ENCODE measurements at places on chromosomes 12 and 14.

GRCh38 chr12:72499244-72499643, 227.1 kb downstream of the TRHDE start:
- no peak for DNase-seq

DNA sequence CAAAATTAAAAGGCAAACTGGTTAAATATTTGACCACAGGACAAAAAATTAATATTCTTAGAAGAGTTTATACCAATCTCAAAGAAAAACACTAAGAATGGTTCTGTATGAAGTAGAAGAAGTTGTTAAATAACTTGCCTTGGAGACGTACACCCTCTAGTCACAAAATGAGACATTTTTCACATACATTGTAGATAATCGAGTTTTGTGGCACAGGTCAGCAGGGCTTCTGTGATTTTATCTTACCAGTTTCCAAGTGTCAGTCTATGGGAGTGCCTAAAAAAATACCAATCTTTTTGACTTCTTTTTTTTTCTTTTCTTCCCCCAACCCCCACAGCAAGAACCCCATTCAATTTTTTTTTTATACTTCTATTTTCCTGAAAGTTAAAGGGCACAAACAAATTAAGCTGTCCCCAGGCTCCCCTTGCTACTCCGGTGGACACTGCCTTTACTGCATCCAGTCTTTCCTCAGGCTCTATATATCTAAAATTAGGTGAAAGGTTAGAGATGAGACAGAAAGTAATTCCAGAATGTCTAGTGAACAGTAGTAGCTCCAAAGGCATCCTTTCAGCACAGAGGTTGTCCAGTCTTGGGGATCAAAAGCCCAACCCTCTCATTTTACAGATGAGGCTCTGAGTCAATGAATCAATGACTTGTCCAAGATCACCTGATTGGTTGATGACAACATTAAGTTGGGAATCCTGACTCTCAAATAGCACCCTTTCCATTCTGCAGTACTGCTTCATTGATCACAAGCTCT, 6.2 kb downstream of the LIMA1 start:
- DNase-seq, result no peak

DNA sequence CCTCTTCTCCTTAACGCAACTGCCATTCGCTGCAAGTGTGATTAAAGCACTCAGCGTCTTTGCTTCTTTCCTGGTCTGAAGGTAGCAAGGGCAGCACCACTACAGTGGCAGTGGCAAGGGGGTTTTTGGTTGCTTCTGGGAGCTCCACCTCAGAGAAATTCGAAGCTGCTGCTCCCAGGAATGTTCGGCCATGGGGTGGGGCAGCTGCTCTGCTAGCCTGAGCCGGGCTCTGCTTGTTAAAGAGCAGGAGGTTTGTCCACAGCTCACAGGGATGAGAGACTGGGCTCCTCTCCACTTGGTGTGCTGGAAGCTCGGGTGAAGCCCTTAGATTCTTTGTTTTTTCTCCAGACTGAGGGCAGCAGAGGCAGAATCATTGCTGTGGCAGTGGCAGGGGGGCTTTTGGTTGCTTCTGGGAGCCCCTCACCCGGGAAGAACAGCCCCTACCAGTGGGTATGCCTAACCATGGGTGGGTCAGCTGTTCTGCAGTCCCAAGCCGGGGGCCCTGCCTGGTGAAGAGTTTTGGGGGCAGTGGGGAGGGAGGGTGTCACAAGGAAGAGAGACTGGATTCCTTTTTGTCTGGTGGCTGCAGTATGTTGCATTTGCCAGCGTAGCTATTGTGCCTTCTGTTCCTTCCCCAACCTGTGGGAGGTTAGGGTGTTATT, 340.2 kb downstream of the AEBP2 start:
- DNase-seq, result no peak

DNA sequence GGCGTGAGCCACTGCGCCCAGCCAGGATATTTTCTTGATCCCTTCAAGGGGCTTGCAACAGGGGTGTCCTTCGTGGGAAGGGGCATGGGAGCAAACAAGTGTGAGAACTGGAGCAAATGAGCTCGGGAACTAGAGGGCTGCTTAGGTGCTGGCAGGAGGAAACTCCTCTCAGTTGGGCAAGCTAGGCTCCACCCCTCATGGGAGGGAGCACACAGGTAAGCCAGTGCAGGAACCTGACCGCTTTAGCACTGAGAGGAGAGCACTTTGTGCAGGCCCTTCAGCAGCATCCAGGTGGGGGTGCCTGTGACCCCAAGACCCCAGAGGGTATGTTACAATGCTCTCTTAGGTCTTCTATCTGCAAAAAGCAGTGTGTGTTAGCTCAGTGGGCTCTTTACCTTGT, 755.4 kb upstream of the MDGA2 start:
- DNase-seq, result no peak

DNA sequence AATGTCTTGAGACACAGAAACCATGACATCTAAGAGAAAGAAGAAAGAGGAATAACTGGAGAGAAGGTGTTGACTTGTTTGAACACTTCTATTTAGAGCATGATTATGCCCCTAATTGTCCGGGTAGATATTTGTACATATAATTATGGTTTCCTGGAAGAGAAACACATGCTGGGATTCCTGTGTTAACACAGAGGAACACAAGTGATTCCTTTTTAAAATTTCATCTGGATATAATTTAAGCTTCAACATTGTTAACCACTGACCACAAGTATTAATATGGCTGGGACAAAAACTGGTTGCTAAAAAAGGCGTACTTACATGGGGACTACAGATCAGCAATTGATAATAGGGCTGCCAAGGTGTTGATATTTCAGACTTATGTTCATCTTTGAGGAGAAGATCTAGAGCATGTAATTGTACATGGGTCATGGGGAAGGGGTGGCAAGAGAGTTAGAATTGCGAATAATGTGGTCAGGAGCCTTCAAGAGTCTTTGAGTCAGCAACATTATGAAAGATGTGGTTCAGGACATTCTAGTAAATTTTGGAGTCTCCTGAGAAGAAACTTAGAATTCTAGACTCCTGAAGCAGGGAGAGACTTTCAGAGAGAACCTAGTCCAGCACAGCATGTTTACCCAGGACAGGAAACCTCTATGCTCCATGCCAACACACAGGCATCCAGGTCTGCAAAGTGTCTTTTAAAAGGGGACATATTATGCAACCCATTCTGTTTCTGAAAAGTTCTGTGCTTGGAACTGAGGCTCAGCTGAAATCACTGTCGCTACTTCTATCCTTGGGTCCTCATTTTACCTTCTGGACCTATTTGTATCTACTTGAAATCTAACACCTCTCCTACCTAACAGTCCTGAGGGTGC, 56.5 kb downstream of the SLC38A1 start:
- DNase-seq, result no peak

- no peak for DNase-seq
These were observed 23.3 kb upstream of the EEA1 start for GRCh38 chr12:92952394-92952793.

DNA sequence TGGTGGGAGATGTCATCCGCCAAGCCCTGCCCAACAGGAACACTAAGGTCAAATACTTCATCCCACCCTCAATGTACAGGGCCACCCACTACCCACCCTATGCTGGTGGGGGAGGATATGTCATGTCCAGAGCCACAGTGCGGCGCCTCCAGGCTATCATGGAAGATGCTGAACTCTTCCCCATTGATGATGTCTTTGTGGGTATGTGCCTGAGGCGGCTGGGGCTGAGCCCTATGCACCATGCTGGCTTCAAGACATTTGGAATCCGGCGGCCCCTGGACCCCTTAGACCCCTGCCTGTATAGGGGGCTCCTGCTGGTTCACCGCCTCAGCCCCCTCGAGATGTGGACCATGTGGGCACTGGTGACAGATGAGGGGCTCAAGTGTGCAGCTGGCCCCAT, 3.5 kb downstream of the B3GNT4 start:
- DNase-seq, result no peak

GRCh38 chr12:130920723-130921381, 32.9 kb upstream of the ADGRD1 start:
- no peak for DNase-seq

DNA sequence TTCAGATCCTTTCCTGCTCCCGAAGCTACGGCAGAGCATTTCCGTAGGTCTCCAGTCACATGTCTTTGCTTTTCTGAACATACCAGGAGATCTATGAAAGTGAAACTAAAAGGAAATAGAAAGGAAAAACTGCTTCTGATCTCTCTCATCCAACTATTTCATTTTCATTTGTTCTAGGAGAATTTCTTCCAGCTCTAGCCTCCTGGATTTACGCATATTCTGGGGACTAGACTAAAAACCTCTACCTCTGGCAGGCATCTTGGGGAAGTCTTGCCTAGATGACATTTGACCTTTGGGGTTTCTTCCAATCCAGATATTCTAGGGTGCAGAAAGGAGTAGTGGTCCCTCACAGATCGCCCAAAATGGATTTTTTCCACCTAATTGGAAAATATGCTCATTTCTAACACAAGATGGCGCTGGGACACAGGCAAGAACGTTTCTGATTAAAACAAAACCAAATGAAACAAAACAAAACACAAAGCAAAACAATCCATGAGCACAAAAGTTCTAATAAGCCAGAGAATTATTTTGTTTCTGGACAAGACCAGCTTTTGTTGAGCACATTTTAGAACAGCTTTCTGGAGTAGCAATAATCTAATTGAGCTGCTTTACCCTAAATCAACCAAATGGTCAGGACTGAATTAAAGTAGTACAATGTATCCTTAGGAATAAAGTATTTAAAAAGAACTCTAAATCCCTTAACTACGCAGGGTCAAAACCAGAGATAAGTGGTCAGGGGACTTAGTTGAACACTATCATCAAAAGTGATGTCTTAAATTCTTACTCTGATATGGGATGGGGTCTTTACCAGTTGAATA, 12.3 kb upstream of the PARP11 start:
- no peak for DNase-seq

DNA sequence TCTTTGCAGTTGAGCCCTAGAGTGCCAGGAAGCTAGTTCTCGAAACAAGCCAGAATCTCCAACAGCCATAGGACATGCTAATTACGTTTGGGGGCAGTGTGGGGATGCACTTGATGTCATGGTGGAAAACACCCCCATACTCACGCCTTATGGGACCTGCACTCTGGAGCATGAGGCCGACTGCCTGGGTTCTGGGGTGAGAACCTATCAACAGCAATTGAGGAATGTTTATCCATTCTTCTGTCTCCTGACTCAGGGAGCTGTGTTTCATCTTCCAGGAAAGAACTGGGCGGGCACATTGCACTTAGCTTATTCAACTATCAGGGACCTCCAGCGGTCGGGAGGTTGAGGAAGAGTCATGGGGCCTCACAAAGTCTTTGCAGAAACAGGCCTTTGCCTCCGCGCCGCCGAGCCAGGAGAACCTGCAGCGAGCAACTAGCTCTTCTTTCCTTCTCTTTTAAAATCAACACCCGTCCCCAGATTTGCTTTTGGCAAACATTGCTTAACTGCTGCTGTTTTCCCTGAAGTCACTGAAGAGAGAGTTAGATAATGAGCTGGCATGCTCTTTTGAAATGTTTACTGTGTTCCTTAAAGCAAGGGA, 226.1 kb upstream of the DIO3 start:
- no peak for DNase-seq

DNA sequence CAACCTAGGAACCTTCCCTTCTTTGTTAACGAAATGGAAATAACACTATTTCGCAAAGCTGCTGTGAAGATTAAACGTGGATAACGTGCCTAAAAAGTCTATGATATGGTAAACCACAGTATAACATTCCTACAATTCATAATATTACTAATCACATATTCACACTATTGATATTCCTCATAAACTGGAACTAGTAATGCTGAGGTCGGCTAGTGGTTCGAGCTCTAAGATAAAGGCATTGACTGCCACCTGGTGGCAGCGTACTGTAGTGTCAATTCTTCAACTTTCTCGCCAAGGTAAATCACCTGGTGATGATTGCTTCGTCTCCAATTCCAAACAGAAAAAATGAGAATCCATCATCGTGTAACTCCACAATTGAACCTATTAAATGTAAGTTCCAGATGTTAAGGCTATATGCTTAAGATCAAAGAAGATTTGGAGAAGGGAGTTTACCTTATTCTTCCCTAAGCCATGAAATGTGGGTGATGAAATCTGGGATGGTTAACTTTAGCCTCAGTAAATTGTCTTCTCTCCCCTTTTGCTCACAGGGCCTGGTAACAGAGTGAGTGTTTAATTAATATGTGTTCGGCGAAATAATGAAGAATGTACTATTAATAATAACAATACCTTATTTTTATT, 197.5 kb upstream of the TMEM132C start:
- no peak for DNase-seq

DNA sequence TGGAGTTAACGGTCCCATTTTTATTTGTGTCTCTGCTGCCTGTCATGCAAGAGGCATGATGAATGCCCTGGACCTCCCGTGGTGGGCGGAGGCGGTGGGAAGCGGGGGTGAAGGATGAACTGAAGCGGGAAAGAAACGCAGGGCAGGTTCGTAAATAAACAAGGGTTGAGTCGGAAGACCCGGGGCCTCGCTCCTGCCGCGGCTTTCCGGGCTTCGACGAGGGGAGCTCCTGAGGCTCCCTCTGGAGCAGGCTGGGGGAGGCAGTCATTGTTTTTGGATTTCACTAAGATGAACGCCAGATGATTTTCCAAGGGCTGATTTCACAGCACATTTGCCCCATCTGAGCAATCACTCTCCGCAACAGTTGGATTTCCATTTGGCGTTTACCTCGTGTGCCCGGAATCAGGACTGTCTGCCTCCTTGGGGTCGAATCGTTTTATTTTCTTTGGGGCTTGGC, 130.2 kb downstream of the SLC38A6 start:
- DNase-seq, result no peak

DNA sequence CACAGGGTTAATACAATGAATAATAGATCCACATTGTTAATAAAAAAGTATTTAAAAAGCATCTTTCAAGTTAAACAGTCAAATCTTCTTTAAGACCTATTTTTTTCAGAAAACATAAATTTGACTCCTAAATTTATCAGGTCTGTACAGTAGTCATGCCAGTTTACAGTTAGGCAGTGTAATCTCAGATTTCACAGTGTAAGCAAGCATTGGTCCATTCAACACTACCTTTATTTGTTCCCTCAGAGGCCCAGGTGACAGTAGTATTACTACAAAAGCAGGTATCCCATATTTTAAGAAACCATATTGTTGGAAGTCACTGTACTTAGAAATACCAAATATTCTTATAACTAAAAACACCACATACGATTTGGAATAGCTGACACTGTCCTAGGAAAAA, 6.1 kb downstream of the ATP2B1 start:
- no peak for DNase-seq

DNA sequence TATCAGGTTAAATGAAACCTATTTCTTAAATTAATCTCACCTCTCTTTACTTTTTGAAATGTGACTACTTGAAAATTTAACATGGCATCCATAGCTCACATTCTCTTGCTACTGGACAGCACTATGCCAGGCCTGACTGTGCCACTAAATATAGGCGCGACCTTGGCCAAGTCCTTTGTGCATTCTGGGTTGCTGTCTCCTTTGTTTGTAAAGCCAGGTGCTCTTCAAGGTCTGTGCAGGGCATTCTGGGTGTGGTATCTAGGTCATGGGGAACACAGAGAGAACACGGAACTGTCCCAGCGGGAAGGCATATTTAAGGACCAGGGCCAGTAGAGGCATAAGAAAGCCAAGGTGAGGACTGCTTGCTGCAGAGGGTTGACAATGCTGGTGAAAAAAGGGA, 121.2 kb downstream of the ZNF664 start:
- no peak for DNase-seq

- no peak for DNase-seq
These were observed 114.0 kb downstream of the PRMT8 start for GRCh38 chr12:3604748-3605586.

- no peak for DNase-seq
These were observed 1.2 kb upstream of the SIVA1 start for GRCh38 chr14:104751539-104752422.

Data from activated CD4-positive, alpha-beta T cell treated with anti-CD3 and anti-CD28 coated beads, Interleukin-2, amount 50 U/mL, for 24 hours (primary cell).